ENCODE measurements at places on chromosomes 2 and 18.

DNA sequence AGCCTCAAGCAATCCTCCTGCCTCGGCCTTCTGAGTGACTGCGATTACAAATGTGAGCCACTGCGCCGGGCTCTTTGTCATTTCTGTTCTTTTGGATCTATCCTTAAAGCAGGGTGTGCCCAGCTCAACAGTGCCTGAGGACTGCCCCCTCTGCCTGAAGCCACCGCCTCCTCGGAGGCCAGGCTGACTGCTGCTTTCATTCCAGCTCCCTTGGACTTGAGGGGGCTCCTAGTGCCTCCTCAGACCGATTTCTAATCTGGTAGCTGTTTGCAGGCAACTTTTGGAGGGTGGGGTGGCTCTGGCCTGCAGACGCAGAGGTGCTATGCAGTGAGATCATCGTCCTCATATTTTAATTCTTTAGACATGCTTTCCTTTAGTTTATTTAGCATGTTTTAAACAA is 35.9 kb upstream of the KLF11 start:
- no peak for DNase-seq

DNA sequence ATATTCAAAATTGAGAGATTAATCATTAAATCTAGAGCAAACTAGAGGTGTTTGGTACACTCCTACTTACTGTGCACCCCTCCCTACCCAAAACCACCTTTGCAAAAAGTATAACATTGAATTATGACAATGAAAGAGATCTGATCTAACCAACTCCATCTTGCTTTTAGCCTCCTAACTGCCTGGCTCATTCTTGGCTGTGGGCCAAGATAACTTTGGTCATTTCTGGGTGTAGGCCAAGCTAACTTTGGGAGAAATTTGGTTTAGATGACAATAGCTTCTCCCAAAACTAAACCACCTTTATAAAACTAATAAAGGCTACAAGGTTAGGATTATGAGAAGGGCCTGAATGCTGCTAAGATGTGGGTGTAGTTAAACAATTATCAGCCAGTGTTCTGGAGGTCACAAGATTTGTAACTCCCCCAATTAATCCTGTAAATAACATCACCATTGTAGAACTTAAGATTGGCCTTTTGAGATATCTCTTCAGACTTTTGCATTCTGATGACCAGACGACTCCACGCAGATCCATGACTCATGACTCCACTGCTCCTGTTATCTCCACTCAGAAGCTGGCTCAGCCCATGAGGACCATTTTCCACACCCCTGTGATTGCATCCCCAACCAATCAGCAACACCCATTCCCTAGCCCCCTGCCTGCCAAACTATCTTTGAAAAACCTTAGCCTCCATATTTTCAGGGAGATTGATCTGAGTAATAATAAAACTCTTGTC is 160.2 kb downstream of the FBXO15 start:
- DNase-seq: no peak

DNA sequence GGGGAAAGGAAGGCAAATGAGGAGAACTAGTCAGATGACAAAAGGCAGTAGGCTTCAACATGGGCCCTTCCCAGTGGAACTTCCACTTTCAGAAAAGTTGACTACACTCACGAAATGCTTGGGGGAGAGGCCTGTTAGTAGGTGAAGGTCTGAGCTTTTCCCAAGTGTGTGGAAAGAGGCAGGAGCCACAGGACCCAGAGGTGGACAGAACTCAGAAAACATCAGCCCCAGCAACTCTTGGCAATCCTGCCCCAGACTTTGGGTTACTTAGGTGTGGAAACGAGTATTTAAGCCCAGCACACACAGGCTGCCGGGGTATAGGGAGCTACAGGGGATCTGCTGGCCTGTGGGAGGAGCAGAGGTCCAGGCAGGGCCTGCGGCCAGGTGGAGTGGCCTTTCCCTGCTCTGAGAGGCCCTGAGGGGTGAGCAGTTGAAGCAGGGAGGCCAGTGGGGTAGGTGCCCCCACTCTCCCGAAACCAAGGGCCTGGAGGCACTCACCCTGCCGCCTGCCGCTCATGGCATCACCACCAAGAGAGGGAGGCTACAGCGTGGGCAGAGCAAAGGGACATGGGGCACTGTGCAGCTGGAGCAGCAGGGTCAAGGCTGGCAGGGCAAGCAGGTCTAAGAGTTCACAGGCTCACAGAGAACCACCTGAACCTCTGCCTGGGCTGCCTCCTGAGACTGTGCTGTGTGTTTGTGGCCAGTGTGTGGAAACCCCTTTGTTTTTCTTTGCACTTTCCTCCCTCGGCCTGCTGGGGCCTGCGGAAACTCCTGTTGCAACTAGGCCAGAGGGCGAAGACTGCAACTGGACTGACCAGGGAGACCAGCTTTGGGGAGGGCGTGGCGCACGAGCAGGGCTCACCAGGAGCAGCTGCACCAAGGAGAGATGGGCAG is 130.7 kb upstream of the SERTAD2 start:
- no peak for DNase-seq

GRCh38 chr2:199833525-199833924 is 17.5 kb downstream of the FTCDNL1 start:
- DNase-seq: no peak

- DNase-seq: no peak
These were observed 73.0 kb downstream of the ATP8B1 start for GRCh38 chr18:57730146-57730545.

- no peak for DNase-seq
These were observed 19.1 kb downstream of the SULT1C4 start for GRCh38 chr2:108396845-108397244.

DNA sequence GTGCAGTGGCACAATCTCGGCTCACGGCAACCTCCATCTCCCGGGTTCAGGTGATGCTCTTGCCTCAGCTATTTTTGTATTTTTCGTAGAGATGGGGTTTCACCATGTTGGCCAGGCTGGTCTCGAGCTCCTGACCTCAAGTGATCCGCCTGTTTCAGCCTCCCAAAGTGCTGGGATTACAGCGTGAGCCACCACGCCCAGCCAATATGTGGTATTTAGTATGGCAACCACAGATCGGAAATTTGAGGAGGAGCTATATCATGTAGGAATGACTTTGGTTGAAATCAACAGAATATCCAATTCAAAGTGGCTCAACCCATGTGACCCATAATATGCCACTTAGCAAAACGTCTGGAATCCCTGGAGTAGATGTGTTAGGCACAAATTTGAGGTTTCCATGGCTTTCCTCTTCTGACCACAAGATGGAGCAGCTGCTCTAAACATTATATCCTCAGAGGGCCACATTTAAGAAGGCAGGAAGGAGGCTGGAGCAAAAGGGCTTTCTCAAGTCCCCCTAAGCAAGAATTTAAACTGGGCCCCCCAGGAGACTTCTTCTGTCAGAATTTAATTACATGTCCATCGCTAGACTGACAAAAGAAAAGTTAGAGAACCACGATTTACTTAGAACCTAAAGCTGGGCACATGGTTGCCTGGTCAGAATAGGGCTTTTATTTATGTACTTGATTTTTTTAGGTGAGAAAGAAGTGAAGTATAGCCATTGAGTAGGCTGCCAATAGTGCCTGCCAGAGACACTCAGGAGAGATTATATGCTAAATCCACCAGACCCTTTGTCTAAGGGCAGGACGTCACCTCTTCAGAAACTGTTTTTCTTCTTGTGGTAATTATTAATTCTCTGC is 49.6 kb upstream of the ITSN2 start:
- DNase-seq: peak; percentile 68

DNA sequence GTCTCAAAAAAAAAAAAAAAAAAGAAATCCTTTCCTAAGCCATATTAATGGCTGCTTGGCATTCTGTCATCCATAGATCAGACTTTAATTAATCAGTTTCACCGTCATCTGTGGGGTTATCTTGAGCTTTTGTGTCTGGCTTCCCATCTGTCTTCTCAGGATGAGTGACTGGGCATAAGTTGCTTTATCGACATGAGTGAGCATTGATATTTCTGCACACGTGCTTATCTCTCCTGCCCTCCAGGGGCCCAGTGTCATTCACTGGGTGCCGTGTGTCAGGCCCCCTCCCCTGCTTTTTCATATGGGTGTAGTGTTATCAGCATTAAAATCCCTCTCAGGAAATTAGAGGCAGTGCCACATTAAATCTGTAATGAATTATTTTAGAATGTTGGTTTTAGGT is 65.6 kb downstream of the SH3BP4 start:
- no peak for DNase-seq

DNA sequence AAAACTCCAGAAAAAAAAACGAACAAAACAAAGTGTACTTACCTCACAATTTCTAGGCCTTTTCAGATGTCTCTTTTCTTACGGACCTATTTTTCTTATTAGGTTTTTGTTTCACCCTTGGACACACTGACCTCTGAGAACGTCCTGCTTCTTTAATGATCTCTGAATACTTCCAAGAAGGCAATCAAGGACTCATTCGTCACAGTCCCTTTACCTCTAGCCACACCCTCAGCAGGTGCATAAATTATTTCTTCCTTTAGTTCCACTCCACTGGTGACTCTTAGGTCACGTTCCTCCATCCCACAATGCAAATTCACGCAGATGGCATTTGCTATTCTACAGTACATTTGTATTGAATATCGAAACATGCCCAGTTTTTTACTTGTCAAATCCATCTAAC is 21.9 kb downstream of the PELI1 start:
- no peak for DNase-seq

DNA sequence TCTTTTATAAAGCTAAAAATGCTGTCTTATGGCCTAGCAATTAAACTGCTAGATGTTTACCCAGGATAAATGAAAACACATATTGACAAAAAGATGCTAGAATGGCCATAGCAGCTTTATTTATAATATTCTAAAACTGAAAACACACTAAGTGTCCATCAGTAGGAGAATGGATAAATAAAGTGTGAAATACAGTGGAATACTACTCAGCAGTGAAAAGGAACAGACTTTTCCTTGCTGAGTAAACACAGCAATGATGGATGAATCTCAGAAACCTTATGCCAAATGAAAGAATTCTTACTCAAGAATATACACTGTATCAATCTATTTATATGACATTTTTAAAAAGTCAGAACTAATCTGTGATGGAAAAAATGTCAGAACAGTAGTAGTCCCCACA is 33.2 kb downstream of the DDX1 start:
- DNase-seq: no peak

GRCh38 chr2:182506606-182507005 is 79.8 kb upstream of the PDE1A start:
- no peak for DNase-seq

DNA sequence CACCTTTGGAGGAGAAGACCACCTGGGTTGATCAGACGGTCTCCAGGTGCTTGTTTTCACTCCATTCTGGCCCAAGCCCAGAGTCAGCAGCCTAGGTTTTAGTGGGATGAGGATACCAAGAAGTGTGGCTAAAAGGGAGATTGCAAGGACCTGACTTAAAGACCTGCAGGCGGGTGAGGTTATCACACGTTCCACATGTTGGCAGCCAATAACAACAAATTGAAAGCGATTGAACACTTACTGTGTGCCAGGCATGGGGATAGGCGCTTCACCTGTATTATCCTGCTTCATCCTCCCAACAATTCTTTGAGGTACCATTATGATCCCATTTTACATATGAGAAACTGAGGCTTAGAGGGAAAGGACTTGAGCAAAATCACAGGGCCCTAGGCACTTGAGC is 5.0 kb downstream of the ARL4C start:
- DNase-seq: no peak

DNA sequence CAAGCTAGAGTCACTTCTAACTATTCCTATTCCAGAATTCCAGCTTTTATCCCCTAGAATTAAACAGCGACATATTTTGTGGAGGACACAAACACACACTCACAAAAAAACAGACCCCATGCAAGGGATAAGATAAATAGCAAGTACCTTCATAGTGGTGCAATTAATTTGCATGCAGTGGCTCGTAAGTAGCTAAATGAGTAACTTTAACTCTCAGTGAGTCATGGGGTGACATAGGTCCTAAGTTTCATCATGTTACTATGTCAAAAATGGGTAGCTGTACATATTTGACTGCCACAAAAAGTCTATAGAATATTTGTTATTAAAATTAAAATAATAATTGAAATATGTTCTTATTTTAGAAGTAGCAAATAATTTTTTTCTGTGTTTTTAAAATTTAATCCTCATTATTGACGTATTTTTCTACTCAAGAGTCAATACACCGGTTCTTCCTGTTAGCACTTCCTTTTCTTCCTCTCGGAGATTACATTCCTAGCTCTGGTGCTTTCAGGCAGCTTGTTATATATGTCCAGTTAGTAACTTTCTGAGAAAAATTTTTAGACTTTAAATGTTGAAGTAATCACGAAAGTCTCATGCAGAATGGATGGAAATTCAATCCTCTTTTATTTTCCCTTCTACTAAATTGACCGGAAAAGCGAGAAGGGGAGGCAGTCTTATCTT is 247.0 kb downstream of the KCNH7 start:
- no peak for DNase-seq

DNA sequence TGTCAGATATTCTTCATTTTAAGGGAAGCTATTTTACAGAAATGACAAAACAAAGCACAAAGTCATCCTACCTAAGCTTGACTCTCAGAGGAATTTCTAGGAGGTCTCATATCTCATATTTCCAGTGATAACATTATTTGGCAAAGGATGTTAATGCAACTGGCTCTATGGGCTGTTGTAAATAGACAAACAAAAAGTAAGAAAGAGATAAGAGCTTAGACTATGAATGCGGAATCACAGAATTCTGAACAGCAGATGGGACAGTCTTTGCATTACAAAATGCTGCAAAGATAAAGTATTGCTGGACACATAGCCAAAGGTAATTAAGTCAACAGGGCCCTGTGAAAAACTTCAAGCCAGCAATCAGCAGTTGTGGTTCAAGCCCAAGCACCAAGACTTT is 23.9 kb downstream of the PIAS2 start:
- DNase-seq: no peak

DNA sequence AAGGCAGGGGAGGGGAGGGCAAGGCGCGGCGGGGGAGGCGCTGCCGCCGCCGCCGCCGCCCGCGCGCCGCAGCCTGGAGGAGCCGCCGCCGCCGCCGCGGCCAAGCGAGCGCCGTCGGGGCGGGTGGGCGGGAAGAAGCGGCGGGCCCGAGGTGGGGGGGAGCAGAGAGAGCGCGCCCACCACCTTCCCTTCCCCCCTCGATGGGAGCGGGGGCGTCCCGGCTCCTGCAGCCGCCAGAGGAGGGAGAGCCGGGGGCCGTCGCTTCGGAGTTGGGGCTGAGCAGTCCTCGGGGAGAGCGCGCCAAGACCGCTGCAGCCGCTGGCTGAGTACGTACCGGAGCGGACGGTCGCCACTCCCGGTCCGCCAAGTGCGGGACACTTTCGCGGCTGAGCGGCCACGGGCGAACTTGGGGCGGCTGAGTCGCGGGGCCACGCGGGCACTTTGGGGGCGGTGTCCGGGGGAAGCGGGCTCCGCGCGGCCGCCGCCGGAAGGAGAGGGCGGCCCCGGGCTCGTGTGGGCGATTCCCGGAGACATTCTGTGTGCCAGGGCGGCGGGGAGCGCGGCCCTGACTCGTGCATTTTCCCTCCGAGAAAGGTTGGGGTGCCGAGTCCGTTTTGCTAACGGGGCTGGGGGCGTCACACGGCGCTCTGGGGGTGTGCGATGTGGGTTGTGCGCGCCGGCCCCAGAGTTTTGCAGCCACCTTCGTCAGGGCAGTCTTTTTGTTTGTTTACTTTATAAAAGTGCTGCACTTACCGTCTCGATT is at the start of gene NAB1:
TSS of gene NAB1 (plus strand) at position 49 of the 763 bp plus-strand sequence. CDS start 10,094 bp downstream, outside the sequence.
- DNase-seq: no peak

DNA sequence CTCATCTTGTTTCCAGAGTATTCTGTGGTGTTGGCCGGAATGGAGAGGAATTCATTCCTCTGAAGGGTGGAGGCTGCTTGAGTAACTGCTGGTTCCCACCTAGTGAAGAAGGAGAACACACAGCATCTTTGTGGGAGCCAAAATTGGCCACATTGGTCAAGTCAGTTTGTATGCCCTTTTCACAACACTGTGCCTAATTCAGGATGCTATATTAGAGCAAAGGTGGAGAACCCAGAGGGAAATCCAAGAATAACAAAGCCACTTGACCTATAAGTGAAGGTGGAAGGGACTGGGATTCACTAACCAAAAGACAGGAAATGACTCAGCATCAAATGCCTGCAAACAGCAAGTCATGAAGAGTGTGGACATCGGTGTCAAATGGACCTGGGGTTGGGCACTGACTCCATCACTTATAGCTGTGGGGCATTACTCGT is 27.3 kb upstream of the MLPH start:
- DNase-seq: no peak
